Activated naive CD8-positive, alpha-beta T cell treated with anti-CD3 and anti-CD28 coated beads, Interleukin-2, amount 50 U/mL, for 16 hours (primary cell): ENCODE measurements at places on chromosomes 7 and 10.
A peak's percentile ranks its signal among the peaks of the same experiment; 100 is the strongest.

DNA sequence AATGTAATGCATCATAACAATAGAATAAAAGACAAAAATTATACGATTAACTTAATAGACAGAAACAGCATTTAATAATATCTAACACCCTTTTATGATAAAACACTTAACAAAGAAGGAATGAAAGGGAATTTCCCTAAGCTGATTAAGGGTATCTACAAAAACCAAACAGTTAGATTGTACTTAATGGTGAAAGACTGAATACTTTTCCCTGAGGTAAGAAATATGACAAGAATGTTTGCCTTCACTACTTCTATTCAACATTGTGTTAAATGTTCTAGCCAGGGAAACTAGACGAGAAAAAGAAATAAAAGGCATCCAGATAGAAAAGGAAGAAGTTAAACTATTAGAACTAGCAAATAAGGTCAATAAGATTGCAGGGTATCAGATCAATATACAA lies 276.9 kb downstream of the BAMBI start:
- DNase-seq: no peak

DNA sequence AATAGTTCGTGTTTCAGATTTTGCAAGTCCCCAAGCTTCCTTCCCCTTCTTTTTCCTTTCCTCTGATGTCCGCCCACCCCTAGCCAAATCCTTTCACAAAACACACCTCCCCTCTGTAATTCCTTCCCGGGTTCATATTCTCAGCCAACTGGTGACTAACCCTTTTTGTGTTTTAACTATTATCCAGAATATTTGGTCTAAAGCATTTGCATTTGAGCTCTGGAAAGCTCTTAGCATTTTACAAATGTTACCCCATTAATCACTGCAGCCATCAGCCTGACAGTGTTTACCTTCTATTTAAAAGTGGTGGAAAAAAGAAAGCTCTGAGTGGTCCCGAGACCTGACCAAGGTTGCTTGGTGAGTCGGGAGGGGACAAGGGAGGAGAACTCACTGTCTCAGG lies 139.0 kb downstream of the CREB5 start:
- DNase-seq: no peak

- no peak for DNase-seq
These were observed 5.5 kb downstream of the AKR1B10 start for GRCh38 chr7:134532954-134533218.

- peak; percentile 4 for DNase-seq
These were observed 559 bp downstream of the DBF4 start for GRCh38 chr7:87876869-87877234.

- DNase-seq: no peak
These were observed 139.0 kb upstream of the MKLN1 start for GRCh38 chr7:131188367-131189339.

DNA sequence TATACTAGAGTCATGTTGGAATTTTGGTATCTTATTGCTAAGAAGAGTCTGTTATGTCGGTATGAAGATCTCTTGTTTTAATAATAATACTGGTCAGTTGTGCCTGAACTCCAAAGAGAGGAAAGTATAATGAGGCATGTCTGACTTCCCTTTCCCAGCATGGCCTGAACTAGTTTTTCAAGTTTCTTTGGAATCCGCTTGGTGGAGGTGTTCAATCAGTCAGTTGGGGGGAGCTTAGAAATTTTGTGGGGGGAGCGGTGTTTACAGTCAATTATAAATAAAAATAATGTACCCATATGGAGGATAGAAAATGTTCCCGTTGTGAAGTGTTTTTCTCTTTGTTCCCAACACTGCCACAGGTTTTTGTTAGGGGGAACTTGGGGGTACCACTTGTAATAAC lies 1.5 kb upstream of the TRDMT1 start:
- no peak for DNase-seq
